Naive thymus-derived CD8-positive, alpha-beta T cell (primary cell): ENCODE measurements at places on chromosomes 16 and 17.

DNA sequence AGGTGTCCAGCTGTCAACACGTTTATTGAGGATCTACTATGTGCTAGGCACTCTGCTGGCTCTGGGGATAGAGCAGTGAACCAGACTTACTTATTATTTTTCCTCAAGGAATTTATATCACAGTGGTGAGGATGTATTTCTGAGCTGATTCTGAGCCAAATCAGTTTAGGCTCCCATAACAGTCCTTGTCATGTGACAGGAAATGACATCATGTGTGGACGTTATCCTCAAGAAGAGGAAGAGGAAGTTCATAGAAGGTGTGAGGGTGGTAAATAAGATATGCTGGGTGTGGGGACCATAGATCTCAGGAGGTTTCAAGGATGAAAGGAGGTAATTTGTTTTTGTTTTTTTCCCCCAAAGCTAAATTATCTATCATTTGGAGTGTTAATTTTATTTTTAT lies 873.5 kb upstream of the EEF2KMT start:
- DNase-seq: no peak

GRCh38 chr16:89853306-89853993 lies 19.9 kb upstream of the TCF25 start:
- no peak for DNase-seq

DNA sequence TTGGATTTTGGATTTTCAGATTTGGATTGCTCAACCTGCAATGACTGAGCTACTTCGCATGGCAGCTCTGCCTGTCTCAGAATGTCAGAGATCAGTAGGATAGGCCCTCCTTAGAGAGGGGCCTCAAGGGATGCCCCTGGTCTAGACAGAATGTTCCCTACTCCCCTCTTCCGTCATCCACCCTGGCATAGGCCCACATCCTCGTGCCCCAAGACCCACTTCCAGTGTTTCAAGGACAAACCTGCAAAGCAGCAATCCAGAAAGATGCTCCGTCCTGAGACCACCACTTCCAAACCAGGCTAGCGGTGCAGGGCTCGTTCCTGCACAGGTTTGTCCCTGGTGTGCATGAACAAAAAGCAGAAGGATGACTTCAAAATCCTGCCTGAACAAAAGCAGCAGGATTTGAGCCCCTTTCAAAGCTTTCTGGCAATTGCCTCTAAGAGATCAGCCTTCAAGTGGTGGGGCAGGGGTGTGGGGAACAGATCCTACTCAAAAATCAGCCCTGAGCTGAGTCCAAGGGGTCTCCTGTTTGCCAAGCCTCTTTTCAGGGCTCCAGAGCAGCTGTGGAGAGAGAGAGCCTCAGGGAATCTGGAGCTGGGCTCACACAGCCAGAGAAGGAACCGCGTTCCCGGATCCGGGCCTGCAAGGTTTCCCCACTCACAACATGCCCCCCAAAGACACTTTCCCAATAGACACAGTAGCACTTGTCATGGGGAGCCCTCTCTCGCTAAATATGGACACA lies 121.1 kb downstream of the SOCS1 start:
- DNase-seq: no peak

DNA sequence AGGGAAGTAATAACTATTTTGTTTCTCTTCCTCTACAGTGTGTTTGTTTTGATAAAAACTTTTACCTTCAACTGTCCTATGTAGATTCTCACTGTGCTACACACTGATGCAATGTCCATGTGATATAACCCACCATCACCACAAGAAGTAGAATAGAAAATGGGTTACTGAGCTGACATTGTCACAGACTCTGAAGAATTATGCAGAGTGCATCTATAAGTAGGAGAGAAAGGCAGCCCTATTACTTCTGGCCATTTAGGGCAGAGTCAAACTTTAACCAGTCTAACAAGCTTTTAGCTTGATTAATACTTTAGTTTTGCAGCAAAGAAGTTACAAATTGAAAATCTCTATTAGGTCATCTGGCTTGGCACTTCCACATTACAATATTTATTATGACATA lies 354.0 kb upstream of the CDH8 start:
- DNase-seq: no peak

- no peak for DNase-seq
Observed at GRCh38 chr16:56944954-56945839, 13.3 kb downstream of the HERPUD1 start.

DNA sequence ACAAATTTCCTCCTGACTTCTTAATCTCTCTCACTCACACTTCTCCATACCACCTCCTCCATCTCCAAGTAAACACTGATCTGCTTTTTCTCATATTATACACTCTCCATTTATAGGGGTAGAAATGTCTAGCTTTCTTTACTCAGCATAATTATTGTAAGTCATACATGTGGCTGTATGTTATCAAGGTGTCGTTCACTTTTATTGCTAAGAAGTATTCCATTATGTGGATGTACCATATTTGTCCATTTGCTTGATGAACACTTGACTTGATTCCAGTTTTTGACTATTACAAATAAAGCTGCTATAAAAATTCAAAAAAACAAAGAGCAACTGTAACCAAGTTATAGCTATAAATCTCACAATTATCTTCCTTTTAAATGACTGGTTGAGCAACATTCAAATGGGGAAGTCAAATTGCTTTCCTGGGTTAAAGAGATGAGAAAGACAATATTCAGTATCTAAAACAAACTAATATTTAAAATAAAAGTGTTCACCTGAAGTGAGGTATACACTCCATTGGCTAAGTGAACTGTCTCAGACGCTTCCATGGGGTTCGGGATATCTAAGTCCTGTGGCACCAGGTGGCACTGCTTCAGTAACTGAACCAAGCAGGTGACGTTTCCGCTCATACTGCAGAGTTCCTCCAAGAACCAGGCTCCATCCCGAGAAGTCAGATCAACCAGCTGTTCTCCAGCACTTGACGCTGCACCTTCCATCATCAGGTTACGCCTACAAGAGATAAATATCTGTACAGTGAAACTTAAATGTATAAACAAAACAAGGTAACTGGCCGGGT lies 32.6 kb upstream of the ARL6IP1 start:
- DNase-seq: no peak

- no peak for DNase-seq
Observed at GRCh38 chr17:19002805-19003542, 1.6 kb downstream of the FAM83G start.

DNA sequence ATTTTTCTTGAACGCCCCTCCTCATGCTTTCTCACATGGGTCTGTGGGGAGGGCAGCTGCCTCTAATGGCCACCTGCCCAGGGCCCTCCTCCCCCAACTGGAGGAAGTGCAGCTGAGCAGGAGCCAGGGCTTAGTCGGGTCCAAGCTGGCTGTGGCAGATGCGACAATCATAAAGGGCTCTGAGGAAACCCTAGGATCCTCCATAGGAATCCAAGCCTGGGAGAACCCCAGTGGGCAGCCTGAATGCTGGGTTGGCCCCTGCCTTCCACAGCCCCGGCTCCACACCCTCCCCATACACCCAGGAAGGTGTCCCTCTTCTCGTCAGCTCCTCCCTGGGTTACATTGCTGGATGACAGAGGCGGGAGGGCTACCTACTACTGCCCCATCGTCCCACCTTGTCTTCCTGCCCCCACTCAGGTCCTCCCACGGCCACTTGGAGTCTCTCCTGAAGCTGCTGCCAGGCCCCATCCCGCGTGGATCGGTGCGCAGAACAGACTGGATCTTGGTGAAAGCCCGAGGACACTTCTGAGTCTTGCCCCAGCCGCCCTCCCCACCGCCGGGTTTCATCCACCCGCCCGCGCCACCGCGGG lies 15.6 kb upstream of the CBFB start:
- DNase-seq: no peak

GRCh38 chr17:17152385-17152784 lies 53.7 kb downstream of the PLD6 start:
- no peak for DNase-seq

GRCh38 chr17:17380145-17380925 lies 77.2 kb downstream of the NT5M start:
- no peak for DNase-seq

- DNase-seq: no peak
Observed at GRCh38 chr16:56625943-56626654, 518 bp downstream of the MT1E start.

- DNase-seq: no peak
Observed at GRCh38 chr17:34703533-34703932, 124.2 kb downstream of the TMEM132E start.

- no peak for DNase-seq
Observed at GRCh38 chr17:33680472-33680871, 387.4 kb upstream of the ASIC2 start.

DNA sequence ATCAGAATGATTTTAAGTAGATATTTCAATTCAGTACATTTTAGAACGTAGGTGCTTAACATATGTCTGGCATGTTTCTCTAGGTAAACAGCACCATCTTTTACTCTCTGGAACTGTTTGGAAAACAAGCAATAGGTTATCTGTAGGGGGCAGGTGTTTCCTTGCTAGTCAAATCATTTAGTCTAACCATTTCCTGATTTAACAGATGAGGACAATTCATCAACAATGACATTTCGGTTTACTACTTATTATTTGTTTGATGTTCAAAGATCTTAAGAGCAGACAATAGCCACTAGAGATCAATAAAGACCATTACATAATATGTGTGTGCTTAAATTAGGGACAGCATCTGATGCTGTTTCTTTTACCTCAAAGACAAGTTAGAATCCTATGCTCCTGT lies 173.1 kb downstream of the CEP112 start:
- no peak for DNase-seq

- DNase-seq: no peak
Observed at GRCh38 chr17:41968676-41969075, 2.1 kb downstream of the CNP start.

GRCh38 chr16:75732871-75733270 lies 6.6 kb upstream of the CPHXL start:
- DNase-seq: no peak

DNA sequence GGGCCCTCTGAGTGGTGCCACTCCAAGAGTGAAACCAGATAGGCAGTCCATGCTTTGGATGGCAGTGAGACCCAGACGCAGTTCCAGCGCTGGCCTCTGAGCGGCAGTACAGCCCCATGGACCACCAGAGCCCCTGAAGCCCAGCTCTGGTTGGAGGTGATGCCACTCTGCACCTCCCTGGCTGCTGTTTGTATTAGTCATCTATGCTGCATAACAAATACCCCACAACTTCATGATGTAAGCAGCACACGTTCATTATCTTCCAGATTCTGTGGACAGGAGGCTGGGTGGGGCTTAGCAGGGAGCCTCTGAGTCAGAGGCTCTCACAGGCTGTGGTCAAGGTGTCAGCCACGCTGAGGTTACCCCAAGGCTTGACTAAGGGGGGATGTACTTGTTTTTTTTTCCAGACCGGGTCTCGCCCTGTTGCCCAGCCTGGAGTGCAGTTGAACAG lies 5.1 kb upstream of the NME4 start:
- DNase-seq: peak; percentile 77

DNA sequence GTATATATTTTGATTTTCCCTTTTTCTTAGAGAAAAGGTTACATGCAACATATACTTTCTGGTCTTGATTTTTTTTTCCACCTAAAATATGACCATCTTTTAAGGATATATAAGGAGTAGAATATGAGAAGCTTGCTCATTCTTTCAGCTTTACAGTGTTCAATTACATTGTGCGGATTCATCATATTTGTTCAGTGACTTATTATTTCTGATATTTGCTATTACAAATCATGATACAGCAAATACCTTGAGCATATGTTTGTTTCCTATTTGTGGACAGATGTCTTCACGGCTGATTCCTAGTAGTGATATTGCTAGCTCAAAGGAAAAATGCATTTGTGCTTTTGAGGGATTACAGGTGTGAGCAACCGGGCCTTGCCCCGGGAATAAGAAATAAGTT lies 18.1 kb downstream of the KATNIP start:
- DNase-seq: no peak

DNA sequence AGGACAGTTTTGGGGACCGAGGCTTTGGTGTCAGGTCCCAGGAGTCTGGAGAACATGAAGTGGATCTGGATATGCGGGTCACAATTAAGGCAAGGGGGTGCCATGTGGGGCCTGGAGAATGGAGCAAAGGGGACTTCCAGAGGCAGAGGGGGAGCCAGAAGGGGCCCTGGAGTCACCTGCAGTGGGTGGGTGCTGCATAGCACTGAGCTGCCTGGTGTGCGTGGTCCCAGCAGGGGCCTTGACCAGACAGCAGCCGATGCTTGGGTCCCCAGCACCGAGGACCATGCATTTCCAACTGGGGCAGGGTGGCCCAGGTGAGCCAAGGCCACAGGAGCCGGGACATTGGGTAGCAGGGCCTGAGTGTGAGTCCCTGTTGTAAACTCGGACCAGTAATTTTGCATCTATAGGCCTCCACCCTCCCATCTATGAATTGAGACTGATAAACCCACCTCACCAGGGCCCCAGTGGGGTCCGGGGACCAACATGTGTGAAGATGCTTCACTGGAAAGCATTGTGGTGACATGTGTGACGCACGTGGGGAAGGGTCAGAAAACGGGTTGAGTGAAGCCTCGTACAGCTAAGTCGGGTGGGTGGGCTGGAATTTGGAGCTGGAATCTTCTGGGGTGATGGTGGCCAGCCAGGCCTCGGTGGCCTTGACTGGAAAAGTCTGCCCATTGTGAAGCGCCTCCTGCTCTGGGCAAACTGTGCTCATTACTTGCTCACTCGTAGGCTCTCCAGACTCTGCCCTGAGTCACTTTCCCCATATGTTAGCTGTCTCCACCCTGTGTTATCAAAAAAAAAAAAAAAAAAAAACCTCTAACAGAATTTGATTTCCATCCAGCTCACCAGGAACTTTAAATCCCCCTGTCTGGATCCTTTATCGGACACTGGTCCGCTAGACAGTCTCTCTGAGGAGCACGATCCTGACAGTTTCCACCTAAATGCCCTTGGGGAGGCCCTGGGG lies 90.5 kb upstream of the ZNF469 start:
- DNase-seq: no peak

- DNase-seq: no peak
Observed at GRCh38 chr17:46042925-46043324, 43.9 kb downstream of the STH start.

DNA sequence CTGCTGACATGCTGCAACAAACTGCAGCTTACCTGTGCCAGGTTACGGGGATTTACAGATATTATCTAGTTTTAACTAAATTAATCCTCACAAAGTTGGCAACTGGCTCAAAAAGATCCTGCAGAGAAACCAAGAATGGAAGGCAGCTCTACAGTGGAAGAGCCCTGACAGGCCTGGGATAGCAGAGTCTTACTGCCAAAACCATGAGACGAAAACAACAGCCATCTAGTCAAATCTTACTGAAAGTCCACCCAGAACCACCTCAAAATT lies 8.1 kb downstream of the USP36 start:
- DNase-seq: no peak

DNA sequence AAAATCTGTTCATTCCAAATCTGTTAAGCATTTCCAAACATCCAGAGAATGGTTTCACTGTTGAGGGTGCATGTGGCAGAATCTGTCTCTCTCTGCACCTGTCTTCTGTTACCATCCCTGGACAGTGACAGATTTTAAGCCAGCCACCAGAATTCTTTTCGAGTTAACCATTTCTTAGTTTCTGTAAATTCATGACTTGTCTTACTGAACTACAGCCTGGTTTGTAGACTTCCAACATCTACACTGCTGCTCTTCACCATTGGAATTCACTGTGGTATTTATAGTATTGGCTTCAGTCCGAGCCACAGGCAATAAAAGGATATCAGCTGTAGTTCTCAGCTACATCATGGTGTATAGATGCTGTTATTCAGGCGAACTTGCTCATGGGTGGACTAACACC lies 47.6 kb downstream of the GOSR1 start:
- no peak for DNase-seq

- DNase-seq: no peak
Observed at GRCh38 chr16:11571549-11571948, 15.2 kb downstream of the LITAF start.

GRCh38 chr17:42659079-42659931 lies at the start of gene TUBG2:
Gene TUBG2 (plus strand): TSS chr17:42659284. CDS start chr17:42659504, 220 bp downstream.
- DNase-seq: peak; percentile 64
